ENCODE measurements at places on chromosomes 2 and 18. TPM values are rescaled to one million over a fixed set of nuclear protein-coding genes. Genes with fewer than 3 reads are reported as not detected.

The SIX3 gene
- not detected for total RNA-seq

The ZDBF2 gene
- total RNA-seq, result 9.7 TPM

The PTPRM gene
- total RNA-seq, result 78.2 TPM

The RSAD2 gene
- 0.51 TPM for total RNA-seq

The HJURP gene
- total RNA-seq, result not detected

The RBBP8 gene
- 34.8 TPM for total RNA-seq

The TBR1 gene
- not detected for total RNA-seq

Measured in uterus (tissue), 4 donors.